ENCODE measurements at places on chromosomes 6 and 20.

- DNase-seq, result no peak
Measured at GRCh38 chr20:8389381-8390036, 257.4 kb downstream of the PLCB1 start.

DNA sequence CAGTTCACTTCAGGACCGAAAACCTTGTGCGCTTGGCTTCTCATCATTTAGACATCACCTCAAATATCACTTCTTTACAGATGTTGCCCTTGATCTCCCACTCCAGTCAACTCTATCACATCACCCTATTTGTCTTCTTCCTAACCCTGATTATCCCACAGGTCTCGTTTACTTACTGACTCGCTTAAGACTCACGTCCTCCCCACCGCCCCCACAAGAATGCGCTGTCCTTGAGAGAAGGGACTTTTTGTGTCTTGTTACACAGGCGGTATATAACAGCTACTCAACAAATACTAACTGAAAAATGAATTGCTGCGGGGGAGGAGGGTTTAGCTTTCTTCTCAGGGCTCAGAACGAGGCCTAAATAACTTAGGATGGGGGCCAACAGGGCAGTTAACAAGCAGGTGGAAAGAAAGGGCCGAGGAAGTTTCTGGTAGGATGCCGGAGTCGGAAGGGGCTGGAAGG is 527 bp downstream of the TOMM34 start:
- peak; percentile 47 for DNase-seq

- DNase-seq, result no peak
Measured at GRCh38 chr20:667351-668034, 8.1 kb downstream of the SCRT2 start.

- DNase-seq, result no peak
Measured at GRCh38 chr6:114291428-114291827, 51.4 kb downstream of the HS3ST5 start.

DNA sequence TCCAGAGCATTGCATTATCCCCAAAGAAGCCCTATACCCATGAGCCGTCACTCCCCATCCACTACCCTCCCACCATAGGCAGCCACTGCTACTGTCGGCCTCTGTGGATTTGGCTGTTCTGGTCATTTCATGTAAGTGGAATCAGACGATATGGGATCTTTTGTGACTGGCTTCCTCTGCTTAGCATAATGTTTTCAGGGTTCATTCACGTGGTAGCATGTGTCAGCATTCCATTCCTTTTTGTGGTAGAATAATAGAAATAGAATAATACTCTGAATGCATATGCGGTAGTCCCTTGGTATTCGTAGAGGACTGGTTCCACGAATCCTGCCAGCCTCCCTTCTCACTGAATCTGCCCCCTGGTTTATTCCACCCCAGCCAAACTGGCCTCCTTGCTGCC is 402.6 kb upstream of the SULF2 start:
- DNase-seq, result no peak

GRCh38 chr20:24017458-24017755 is 28.8 kb upstream of the GGTLC1 start:
- DNase-seq, result no peak

DNA sequence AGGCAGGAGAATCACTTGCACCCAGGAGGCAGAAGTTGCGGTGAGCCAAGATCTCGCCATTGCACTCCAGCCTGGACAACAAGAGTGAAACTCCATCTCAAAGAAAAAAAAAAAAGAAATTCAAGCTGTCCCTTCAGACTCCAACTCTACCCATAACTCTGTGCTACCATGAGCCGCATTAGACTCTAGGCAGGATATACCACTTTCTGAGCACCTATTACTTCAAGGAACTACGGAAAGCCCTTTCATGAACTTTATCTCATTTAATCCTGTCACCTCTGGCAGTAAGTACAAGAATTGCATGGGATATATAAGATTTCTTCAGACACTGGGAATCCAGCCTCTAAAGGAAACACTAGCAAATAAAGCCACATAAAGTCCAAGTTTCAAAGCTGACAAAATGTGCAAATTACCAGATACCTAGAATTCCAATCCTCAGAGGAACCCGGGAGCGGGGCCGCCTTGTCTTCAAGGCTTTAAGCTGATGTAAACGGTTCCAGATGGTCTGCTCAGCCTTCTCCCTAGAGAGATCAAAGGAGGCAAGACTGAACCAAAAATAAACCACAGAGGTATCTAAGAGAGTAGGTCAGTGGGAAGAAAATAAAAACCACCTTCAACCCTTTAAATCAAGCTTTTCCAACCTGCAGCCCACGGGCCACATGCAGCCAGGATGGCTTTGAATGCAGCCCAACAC is 9.4 kb downstream of the CDK5RAP1 start:
- DNase-seq, result no peak

- DNase-seq, result peak; percentile 70
Measured at GRCh38 chr6:98845211-98846020, 11.0 kb downstream of the POU3F2 start.

DNA sequence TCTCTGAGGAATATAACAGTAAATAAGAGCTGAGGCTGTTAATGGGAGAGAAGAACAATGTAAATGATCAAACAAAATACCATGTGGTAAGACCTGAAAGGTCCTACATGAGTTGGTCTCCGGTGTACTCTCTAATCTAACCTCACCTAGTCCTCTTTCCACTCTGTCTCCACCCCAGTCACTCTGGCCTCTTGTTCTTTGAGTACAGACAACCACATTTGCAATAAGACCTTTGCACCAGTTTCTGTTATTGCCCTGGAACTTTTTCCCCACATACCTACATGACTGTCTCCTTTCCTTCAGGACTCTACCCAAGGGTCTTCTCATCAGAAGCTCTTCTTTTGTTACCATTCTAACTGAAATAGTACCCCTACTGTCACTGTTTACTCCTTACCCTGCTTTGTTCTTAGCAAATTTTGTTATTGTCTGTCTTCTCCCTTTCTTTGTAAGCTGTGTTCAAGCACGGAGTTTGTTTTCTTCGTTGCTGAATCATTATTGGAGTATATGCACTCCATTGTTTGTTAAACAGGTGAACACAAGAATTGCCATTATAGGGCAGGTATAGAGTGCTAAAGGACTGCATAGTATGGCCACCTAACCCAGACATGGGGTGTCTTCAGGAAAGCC is 37.3 kb downstream of the MAPK14 start:
- DNase-seq, result no peak

DNA sequence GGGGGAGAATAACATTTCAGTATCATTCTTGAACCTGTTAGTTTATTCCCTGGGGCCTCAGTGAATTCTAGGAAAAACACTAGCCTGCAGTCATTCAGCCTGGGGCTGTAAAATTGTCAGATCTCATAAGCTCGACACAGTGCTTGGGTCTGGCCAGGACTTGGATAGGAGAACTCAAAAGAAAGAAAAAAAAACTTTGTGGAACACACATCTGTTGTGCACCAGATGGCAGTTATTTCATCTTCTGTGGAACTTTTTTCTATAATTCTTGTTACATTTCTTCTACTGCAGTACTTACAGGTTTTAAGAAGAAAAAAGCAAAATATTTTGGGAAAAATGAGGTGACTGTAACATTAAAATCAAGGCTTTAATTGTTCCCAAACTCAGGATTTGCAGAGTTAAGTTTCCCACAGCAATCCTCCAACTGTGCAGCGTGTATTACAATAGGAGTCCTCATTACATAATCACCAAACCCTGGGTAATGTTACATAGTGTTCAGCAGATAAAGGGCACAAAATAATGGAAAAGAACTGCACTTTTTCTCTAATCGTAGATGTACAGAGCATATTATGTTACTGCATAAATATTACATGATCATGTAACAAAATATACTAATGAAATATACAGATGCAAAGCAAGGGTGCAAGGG is 531.1 kb upstream of the CITED2 start:
- DNase-seq, result no peak

DNA sequence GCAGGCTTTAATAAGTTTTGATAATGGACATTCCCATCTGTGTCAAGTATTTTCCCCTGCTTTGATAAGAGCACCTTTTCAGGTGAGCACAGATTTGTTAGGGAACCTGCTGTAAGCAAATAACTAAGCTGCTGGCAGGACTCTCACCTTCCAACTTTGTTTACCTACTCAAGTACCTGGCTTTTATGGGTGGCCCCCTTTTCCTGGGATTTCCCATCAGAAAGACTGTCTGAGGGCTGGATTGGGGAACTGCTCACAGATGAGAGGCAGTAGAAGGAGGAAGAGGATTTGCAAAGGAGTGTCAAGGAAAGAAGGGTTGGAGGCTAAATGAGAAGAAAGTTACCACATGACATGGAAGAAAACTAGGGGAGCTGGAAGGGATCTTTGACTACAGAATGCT is 210.1 kb upstream of the RIMS1 start:
- DNase-seq, result no peak

DNA sequence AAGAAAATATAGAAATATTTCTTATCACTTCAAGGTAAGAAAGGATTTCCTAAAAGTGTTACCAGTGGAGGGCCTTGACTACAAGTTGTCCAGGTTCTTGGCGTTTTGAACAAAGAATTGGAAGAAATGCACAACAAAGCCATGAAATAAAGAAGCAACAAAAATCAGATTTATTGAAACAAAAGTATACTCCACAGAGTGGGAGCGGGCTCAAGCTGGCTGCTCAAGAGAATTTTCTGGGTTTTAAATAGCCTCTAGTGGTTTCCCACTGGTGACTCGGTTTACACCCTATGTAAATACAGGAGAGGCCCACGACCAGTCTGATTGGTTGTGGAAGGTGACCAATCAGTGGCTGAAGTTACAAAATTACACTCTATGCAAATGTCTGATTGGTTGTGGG is 64.2 kb downstream of the SAMD3 start:
- DNase-seq, result no peak

- no peak for DNase-seq
Measured at GRCh38 chr6:170266061-170266825, 24.6 kb downstream of the DLL1 start.

DNA sequence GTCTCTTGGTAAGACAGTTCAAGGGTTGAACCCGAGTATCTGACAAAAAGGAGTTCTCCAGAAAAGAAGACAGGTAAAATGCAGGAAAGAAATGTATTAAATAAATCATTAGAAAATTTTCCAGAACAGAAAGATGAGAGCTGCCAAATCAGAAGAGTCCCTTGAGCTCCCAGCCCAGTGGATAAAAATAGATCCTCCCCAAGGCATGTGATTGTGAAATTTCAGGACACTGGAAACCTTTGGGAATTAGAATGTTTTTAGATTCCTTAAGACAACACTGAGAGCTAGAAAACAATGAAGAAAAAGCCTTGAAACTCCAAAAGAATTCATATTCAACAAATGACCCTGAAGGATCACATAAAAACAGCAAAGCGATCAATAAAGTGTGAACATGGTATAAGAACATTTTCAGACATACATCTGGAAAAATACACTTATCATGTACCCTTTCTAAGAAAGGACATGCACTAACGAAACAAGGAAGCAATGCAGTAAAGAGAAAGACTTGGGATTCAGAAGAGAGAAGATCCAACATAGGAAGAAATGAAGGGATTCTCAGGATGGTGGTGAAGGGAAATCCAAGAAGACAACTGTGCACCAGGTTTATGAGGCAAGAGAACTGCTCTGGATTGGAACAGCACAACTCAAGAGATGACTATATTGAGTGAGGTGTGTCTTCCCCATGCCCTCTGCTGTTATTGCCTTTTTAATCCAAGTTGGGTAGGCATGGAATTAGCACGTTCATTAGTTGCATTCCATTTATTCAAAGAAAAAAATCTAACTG is 390.4 kb downstream of the SYNE1 start:
- DNase-seq, result no peak

GRCh38 chr6:31568537-31568961 is 3.5 kb upstream of the LTA start:
- peak; percentile 61 for DNase-seq

DNA sequence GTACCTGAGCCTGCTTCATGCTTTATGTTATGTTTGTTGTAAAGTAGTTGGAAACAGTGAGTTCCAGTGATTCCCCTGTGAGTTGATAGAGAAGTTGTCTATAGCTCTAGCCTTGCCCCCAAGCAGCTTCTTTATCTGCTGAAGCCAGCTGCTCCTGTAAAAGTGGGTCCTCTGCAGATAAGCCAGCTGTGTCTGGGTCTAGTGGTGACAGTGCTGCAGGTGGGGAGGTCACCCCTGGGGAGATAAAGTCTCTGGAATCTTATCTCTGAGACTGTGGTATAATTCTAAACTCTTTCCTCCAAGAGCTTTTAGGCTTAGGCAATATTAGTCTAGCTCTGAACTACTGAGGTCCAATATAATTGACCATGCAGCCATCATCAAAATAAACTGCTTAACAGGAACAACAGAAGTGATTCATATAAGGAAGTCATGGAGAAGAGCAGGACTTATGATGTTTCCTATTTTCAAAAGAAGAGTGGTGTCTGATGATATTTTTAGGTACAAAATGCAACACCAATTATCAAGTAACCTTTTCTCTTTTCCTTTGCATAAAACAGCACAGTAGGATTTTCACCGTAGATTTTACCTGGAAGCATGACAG is 44.2 kb upstream of the TMEM217 start:
- no peak for DNase-seq

DNA sequence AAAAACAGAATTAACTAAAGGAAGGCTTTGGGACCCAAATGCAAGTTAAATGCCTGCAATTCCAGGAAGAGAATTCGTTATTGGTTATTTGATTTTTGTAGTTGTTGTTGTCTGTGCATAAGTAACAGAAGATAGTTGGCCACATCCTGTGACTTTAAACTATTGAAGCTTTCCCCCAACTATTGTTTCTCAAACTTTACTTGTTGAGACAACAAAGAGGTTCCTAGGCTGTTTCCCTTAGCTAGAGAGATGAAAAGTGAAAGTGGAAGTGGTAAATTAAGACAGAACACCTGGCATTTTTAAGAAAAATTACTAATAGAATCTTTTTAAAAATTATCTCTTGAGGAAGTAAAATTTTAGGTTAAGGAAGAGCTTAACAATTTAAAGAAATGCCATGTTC is 525.2 kb downstream of the PKHD1 start:
- no peak for DNase-seq

DNA sequence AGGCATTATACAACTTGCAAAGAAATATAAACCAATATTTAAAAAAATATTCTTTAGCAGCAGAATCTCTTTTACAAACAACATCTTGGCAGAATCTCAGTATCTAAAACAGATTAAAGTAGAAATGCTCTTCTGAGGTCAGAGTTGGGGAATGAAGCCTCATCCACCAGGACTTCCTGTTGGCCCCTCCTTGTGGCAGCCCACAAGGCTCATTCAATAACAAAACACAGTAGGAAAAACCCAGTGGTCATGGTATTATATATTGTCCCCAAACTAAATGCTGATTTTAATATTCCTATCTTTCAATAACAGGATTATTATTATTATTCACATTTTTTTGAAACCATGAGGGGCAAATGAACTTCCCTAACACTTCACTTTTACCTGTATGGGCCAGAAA is 368.6 kb downstream of the BTBD9 start:
- DNase-seq, result no peak

- no peak for DNase-seq
Measured at GRCh38 chr6:136889271-136890193, 32.6 kb upstream of the SLC35D3 start.

GRCh38 chr20:59403261-59403961 is 103.0 kb downstream of the EDN3 start:
- DNase-seq, result peak; percentile 68

GRCh38 chr6:138907167-138907566 is 80.9 kb downstream of the REPS1 start:
- DNase-seq, result no peak

Measured in activated CD4-positive, alpha-beta T cell treated with anti-CD3 and anti-CD28 coated beads for 24 hours (primary cell).